Stimulated activated CD8-positive, alpha-beta memory T cell treated with anti-CD3 and anti-CD28 coated beads, Interleukin-7, amount 100 ng/mL, for 1 hour (primary cell): ENCODE measurements at places on chromosomes 5 and 9.

DNA sequence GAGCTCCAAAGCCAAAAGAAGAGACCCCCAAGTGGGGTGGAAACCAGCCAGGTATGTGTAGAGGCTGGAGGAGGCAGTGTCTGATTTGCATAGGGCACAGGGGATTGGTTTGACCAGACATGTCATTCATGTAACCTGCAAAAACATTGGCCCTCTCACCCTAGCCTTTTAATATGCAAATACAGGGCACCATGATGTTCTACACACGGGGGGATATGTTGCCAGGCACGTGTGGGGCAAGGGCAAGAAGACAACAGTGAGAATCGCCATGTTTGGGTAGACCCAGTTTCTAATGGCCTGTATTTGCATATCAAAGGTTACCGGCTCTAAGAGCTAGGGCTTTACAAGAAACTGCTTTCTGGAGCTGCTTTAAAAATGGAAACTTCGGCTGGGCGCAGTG lies 208.9 kb downstream of the GOLPH3 start:
- no peak for DNase-seq

GRCh38 chr5:124262470-124262869 lies 484.0 kb downstream of the ZNF608 start:
- DNase-seq = no peak

DNA sequence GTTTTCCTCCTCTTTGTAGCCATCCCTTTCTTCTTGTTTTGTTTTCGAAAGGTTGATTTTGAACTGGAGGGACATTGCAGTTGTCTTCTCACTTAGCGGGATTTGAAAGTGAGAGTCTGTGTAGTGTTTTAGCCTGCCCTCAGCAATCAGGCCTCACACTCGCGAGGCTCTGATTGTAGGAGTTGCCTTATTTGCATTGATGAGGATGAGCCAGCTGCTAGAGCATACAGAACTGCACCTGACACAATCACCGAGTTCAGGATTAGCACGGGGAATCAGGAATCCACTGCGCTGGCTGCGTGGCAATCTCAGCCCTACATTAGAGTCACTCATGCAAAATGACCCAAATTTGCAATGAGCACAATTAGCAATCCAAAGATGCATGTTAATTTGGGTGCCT lies 122.5 kb upstream of the TMEM161B start:
- no peak for DNase-seq

GRCh38 chr9:104412238-104412637 lies 91.8 kb upstream of the OR13F1 start:
- DNase-seq = no peak

- DNase-seq = no peak
Measured at GRCh38 chr5:2039180-2039531, 156.4 kb upstream of the IRX4 start.

DNA sequence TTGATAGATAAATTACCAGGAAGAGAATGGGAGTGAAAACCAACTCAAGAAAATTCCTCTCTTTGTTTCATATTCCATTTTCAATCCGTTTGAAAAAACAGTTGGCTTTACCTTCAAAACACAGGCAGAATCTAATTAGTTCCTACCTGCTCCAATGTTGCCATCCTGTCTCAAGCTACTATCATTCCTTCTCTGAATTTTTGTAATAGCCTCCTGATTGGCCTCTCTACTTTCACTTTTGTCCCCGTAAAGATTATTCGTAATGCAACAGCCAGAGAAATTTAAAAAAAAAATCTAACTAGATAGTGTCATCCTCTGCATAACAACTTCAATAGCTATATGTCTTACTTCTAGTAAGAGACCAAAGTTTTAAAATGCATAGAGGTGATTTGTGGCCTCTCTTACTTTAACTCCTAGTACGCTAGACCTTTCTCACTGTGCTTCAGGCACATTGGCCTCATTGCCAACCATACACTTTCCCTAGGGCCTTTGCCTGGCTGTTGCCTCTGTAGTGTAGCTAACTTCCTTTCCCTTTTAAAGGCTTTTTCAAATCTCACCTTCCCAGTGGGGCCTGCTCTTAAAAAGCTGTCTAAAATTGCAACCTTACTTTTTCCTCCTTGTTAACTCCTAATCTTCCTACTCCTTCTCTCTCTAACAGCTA lies 311.3 kb upstream of the GRIN3A start:
- DNase-seq = no peak

DNA sequence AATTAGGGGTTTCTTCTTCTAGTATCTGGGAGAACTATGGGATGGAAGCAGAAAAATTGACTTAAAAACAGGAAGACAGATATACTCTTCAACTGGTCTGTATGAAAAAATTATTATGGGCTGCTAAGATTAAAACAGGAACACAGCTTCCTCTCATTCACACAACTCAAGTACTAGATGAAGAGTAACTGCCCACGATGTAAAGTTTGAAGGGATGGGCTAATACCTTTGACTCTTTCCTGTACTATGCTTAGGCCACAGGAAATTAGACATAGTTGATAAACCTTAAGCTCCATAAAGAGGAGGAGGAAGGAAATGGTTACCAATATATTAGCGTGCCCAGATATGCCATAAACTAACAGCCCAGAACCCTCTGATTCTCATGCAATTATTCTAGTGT lies 88.6 kb downstream of the ANKRD31 start:
- DNase-seq = no peak

GRCh38 chr9:127694890-127695720 lies 11.7 kb upstream of the CFAP157 start:
- DNase-seq = no peak

- no peak for DNase-seq
Measured at GRCh38 chr9:23492126-23493002, 333.7 kb downstream of the ELAVL2 start.

- no peak for DNase-seq
Measured at GRCh38 chr5:153718713-153719112, 228.2 kb downstream of the GRIA1 start.

DNA sequence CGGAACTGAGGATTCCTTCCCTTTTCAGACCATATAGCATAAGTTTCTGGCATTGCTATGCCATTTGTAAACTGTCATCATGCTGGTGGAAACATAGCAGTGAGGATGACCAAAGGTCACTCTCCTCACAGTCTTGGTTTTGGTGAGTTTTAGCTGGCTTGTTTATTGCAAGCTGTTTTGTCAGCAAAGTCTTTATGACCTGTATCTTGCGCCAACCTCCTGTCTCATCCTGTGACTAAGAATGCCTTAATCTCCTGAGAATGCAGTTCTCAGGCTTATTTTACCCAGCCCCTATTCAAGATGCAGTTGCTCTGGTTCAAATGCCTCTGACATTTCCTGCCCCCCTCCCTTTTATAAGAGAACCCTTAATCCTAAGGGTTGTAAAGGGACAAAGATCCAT lies 26.7 kb upstream of the GRIA1 start:
- DNase-seq = no peak

DNA sequence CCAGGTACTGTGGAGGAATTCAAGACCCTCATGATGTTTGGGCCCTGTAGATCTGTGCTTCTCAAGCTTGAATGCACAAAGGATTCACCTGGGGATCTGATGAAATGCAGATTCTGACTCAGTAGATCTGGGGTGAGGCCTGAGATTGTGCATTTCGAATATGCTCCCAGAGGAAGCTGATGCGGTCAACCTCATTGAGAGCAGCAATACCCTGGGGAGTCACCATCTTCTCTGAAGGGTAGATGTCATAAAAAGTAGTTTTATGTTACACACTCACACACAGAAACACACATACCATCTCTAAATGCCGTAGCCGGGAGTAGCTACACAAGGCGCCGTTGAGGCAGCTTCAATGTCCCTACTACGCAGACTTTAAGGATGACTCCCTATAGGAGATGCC lies 55.8 kb upstream of the CPEB4 start:
- no peak for DNase-seq

DNA sequence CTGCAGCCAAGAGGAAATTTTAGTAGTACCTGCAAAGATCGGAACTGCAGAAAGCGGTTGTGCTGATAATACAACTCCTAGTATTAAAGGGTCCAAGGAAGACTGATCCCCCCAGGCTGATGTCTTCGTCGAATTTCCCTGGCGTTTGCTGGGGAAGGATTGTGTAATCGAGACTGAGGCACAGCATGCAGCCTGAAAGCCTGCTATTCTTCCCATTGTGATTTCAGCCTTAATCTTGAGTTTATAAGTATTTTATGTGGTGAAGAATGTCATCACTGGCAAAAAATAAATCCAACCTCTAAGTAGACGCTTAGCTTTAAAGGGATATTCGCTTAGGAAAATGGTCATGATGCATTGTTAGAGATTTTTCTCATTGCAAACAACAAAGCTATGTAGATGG lies 21.3 kb upstream of the LMX1B start:
- no peak for DNase-seq

GRCh38 chr5:39379693-39380092 lies 15.4 kb upstream of the C9 start:
- no peak for DNase-seq

DNA sequence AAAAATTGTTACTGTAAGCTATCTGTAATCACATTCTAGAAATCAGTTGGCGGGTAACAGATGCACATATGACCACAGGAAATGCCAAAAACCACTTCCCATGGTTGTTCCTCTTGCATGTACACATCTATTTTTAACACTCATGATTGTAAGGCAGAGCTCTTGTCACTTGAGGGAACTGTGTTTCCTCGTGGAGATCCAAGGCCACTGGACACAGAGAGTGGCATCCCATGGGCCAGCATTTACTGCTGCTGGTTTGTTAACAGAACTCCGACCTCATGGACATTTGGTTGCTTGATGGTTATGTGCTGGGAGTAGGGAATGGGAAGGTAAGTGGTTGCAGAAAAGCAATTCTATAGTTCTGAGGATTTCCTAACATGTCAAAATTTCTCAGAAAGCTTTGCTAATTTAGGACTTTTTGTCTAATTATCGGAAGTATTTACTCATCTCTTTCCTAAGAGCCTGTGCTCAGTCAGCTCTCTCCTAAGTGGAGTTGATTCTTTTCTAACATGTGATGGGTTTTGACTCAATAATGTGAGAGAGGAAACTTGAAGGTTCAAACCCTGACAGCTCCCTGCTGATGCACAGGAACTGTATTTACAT lies 202.0 kb upstream of the NR3C1 start:
- no peak for DNase-seq

GRCh38 chr9:15735083-15735857 lies 182.4 kb downstream of the CCDC171 start:
- no peak for DNase-seq

DNA sequence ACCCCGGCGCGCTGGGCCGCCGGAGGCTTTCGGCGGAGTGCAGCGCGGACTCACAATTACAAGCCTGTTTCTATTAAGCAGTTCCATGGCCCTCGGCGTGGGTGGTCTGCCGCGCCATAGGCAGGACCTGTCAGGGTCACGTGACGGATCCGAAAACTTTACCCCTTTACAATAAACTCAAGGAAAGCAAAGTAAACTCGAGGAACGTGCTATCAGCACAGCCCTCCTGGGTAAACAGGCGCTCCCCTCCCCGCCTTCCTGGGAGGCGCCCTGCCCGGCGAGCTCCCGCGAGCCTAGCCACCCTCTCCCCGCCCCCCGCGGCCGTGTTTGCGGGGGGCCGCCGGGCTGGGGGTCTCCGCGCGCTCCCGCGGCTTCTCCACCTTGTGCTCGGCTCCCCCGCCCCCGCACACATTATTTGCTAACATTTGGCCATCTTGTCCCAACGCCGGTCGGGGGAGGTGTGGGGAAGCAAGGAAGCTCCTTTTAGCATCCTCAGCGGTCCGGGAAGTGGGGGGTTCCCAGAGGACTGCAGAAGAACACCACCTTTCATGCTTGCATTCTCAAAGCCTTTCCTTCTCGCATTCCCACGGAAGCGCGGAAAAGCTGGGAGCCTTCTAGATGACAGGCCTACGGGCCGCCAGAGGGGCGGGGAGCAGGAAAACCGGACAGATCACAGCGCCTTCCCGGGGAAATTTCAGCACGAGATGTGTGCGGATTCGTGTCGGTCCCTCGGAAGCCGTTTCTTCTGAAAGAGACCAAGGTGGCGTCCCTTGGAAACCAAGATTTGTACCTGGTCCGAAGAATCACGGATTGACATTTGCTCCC lies at the start of gene PTCH1:
TSS of gene PTCH1 (minus strand) at position 238 of the 825 bp plus-strand sequence.
- DNase-seq = no peak

- DNase-seq = no peak
Measured at GRCh38 chr5:124477062-124477461, 269.4 kb downstream of the ZNF608 start.

- DNase-seq = no peak
Measured at GRCh38 chr5:142900927-142901326, 130.8 kb downstream of the ARHGAP26 start.

- DNase-seq = no peak
Measured at GRCh38 chr5:143791848-143792731, 19.9 kb upstream of the HMHB1 start.

GRCh38 chr9:69667306-69667705 lies 4.9 kb downstream of the APBA1 start:
- DNase-seq = no peak

- no peak for DNase-seq
Measured at GRCh38 chr9:36843964-36844363, 190.1 kb downstream of the PAX5 start.

DNA sequence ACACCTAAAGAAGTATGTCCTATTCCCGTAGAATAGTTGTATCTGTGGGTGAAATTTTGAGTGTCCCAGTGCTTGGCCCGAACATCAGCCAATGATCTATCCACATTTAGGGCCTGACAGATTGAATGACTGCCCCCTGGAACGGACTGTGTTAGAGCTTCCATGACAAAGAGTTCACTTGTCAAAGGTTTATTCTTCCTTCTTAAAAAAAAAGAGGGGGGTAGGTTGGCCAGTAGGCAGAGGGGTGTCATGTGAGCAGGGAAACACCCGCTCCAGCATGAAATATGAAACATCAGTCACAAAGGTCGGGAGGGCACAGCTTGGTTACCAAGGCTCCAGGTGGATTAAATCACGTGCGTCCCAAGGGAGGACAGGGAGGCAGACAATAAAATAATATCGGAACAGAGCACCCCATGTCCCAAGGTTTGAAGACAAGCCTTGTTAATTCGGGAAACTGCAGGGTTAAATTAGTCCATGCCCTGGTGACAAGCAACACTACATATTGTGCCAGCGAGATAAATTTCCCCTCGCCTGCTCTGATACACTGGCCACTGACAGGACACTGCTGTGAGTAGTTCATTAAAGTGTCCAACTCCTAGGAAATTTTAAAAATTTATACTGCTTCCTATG lies 401.2 kb downstream of the IRX1 start:
- no peak for DNase-seq

GRCh38 chr5:128304088-128304487 lies 220.5 kb downstream of the SLC12A2 start:
- DNase-seq = no peak

DNA sequence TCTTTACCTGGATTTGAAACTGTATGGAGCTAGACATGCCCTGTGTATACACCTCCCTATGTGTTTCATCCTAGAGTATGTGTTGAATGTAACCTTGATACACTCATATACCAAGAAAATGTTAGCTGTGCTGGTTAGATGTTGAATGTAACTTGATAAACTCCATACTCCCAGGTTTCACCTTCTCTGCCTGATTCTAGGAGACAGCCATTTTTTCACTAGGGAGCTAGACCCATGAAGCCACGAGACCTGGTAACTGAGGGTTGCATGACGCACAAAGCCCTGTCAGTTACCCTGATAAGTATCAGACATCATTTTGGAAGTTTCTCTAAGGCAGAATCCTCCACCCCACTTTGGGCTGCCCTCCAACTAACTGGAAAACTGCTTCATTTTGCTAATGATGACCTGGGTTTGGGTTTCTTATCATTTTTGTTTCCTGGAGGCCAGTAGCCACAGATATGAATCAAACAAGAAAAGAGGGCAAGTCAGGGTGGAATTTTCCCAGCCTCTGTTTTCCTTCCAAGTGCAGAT lies 478.5 kb upstream of the KIF2A start:
- DNase-seq = no peak
